ENCODE measurements at places on chromosomes 4 and X.

GRCh38 chrX:19904778-19905367 lies 17.5 kb upstream of the SH3KBP1 start:
- DNase-seq, result peak; percentile 75

- DNase-seq, result no peak
Measured at GRCh38 chr4:40492691-40493090, 137.0 kb downstream of the RBM47 start.

DNA sequence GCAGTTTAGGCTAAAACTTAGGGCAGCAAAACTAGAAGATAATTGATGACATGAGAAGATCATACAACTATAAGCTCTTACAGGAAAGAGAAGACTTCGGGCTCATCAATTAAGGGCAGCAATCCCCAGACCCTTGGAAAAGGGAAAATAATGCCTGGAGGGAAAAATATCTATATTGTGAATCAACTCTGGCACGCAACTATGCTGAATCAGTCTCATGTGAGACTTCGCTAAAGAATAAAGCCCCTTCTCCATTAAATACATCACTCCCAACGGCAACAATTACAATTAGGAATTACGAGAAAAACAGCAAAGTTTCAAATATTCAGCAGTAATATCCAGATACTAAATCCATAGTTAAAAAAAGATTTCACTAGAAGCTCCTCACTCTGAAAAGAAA lies 2016.8 kb upstream of the IGFBP7 start:
- DNase-seq, result no peak

DNA sequence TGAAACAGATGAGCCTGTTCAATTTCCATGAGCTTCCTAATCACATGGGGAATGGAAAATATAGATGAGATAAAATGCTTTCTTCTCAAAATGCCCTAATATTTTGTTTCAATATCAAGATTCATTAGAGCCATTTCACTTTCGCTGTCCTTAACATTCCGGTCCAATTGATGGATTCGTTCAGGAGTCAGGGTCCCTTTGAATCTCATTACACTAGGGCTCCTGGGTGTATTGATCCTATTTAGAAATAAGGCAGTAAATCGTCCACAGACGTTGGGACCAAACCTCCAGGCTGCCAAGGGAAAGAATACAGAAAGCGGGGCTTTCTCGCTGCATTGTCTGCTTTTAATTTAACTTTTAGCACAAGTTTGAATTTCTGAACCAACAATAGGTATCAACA lies 20.6 kb upstream of the CRMP1 start:
- DNase-seq, result no peak

- DNase-seq, result peak; percentile 80
Measured at GRCh38 chrX:119880552-119881437, 9.2 kb downstream of the NDUFA1 start.

All from AG08395 (cell line).